ENCODE measurements at places on chromosomes 6 and 20.
A peak's percentile ranks its signal among the peaks of the same experiment; 100 is the strongest.

DNA sequence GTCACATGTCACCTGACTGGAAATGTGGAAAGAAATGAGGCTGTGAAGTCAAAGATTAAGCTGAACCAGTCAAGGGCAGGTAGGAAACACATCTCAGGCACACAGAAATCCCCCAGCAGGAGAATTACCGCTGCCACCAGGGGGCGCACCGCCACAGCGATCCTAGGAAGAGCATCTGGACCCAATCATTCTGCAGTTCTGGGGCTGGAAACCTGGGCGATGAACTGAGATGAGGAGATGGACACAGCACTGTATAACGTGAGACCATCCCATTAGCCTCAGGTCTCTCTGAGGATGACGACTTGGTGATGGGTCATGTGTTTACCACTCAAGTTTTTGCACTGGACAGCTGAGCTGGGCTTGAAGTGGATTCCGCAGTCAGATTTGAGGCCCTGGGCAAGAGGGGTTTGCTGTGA lies 6.5 kb upstream of the SLC24A3 start:
- peak; percentile 88 for DNase-seq

DNA sequence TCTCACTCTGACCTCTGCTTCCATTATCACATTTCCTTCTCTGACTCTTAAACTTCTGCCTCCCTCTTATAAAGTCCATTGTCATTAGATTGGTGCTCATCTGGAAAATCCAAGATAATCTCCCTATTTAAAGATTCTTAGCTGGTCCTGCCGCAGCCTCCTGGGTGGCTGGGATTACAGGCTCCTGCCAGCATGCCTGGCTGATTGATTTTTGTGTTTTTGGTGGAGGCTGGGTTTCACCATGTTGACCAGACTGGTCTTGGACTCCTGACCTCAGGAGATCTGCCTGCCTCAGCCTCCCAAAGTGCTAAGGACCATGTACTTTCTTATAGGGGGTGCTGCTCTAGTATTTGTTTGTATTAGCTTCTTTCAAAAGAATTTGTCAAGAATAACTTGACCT lies 5.3 kb upstream of the RPF2 start:
- no peak for DNase-seq

- no peak for DNase-seq
Observed at GRCh38 chr6:139483079-139483478, 108.6 kb upstream of the CITED2 start.

DNA sequence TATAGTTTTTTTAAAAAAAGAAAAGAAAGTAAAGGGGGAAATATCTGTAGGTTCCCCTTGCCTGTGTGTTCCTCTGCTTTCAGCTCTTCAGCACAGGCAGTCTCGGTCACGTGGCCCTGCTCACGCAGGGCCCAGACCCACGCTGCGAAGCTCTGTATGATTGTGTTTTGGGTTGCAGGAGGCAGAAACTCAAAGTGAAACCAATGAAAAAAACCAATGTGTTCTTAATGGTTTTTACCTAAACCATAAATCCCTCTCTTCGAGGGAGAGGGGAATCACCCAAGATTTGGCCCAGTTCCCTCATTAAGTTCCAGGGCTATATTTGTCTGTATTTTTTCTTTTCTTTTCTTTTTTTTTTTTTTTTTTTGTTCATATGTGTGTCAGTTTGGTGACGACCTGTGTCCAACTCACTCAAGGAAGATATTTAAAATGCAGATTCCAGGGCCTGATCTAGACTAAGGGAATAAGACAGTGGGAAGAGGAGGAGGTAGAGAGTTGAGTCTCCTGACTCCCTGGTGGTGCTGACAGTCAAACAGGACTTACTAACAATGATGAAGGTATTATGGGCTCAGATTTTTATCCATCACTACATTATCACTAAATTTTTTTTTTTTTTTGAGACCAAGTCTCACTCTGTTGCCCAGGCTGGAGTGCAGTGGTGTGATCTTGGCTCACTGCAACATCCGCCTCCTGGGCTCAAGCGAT lies 33.8 kb upstream of the RREB1 start:
- DNase-seq: peak; percentile 74

- DNase-seq: peak; percentile 94
Observed at GRCh38 chr20:63957690-63958441, 1.6 kb upstream of the UCKL1 start.

GRCh38 chr20:36017048-36017951 lies 48.9 kb downstream of the CNBD2 start:
- no peak for DNase-seq

GRCh38 chr6:167119670-167120582 lies 3.0 kb upstream of the CCR6 start:
- DNase-seq: peak; percentile 74

- peak; percentile 55 for DNase-seq
Observed at GRCh38 chr6:83467620-83468036, 36.8 kb upstream of the ME1 start.

- DNase-seq: no peak
Observed at GRCh38 chr6:5638666-5639065, 368.1 kb downstream of the NRN1 start.

DNA sequence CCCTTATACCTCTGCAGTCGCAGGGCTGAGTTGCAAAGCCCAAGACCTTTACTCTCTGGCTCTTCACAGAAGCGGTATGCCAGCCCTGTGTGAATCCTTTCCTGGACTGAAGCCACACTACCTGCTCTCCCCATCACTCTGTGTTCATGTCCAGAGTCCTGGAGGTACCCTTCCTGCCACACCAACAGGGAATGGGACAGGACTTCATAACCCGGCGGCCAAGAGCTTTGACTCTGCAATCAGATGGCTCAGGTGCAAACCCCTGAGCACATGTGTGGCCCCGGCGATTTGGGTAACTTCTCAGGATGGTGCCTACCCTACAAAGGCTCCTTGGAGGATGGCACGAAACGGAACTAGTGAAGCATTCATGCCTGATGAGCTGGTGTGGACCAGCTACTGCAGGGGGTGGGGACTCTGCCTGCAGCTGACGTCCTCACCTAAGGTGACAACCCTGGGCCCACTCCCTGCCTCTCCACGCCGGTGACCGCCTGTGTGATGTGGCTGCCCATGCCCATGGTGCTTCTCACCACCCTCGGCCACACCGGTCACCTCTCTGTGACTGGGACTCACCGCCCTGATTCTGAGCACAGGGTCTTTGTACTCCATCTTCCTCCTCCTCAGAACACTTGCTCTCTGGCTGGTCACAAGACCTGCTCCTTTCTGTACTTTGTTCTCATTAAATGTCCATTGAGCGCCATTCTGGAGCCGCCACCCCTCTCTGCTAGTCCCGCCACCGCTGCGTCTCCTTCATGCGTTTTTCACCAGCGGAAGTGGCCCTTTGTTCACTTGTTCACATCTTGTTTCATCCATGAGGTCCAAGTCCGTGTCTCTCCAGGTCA lies 116.7 kb downstream of the SULF2 start:
- no peak for DNase-seq

DNA sequence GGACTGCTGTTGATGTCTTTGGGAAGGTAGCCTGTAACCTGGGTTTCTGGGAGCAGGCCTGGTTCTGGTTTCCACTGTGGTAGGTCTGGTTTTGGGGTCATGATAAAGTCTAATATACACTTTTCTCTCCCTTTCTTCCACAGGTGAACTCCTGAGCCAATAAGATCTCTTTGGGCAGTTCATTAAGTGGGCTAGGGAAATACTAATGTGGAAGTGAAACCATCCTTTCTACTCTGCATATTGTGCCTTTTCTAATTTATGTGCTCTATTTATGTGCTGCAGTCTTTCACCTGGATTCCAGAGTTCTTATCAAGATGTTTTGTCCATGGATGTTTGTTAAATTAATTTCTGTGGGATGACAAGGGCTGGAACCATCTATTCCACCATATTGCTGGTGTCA lies 165.7 kb upstream of the PTPRK start:
- no peak for DNase-seq

GRCh38 chr20:32521780-32522525 lies 63.2 kb downstream of the NOL4L start:
- peak; percentile 80 for DNase-seq

DNA sequence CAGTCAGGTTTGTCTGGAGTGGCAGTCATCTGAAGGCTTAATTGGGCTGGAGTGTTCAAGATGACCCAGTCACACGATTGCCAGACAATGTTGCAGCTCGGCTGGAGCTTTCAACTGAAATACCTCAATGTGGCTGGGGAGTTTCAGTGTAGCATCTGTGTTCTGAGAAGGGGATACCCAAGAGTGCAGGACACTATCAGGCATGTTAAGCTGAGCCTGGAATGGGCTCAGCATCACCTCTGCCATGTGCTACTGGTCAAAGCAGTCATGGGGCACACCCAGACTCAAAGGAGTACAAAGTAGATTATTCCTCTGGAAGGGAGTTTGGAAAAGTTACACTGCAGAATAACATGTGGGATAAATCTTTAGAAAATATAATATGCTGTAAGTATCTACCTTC lies 363.9 kb downstream of the KIF16B start:
- DNase-seq: no peak

GRCh38 chr6:47308198-47308517 lies 1.5 kb downstream of the TNFRSF21 start:
- DNase-seq: no peak

DNA sequence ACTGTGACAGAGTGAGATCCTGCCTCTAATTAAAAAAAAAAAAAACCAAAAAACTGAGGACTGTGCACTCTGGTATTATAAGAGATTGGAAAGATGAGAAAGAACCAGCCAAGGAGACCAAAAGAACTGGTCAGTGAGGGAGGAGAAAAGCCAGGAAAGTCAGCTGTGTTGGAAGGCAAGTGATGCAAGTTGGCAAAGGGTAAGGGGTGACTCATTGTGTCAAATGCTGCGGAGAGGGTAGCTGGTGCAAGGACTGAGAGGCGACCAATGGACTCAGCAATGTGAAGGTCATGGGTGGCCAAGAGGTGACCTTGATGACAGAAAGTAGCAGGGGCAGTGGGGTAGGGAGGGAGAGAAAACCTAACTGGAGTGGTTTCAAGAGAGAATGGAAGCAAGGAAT lies 27.4 kb upstream of the LRRN4 start:
- no peak for DNase-seq

DNA sequence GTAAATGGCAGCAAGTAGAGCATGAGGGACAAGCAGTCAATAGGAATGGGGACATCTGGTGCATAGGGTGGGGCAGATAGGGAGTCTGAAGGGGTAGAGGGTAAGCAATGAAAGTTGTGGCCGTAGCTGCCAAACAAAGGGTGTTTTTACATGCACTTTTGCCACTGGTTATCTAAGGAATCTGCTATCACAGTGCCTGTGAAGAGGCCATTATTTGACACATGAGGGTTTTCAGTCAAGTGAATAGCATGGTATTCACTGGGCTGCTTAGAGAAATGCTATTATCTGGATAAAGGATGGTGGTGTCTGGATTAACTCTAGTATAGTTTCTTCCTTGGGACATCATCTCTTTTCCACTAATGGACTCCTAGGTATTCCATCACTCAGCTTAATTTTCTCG lies 118.2 kb downstream of the CARMIL1 start:
- DNase-seq: no peak

DNA sequence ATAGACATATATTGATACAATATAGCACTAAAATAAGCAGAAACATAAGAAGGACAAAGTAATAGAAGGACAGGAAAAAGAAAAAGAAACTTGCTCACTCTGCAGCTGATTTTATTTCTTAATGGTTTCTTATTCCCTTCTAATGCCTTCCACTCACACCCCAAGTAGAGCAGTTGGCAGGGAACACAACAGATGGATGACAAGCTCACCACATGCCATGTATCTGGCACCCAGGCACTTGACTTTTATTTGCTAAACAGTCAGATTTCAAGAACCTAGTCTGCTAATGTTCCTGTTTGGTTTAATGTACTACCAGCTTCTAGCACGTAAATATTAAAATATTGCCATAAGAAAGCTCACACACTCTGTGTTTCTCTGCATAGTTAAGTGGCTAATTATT lies 87.1 kb downstream of the COL19A1 start:
- no peak for DNase-seq

GRCh38 chr6:108171291-108171917 lies 5.6 kb downstream of the NR2E1 start:
- no peak for DNase-seq

- peak; percentile 100 for DNase-seq
Observed at GRCh38 chr20:18287915-18288748, at the start of gene ZNF133. Gene ZNF133 (plus strand): TSS chr20:18288527. CDS start chr20:18305687, 17,160 bp downstream.

DNA sequence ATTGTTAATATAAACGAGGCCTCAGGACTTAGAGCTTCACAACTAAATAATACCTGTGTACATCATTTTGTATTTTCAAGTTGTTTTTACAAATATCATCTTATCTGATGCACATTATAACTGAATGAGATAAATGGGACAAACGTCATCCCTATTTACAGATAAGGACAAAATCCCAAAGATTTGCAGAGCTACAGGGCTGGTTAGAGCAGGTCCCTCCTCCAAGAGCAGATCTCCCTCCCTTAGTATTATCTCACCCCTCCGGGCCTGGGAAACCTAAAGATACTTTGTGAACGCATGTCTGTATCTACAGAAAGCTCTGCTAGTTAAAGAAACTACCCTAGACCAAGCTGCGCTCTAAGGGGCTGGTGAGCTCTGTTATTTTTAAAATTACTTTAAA lies 130.4 kb upstream of the PROKR2 start:
- DNase-seq: no peak

Data from mucosa of descending colon (tissue), 3 donors.